ENCODE measurements at places on chromosomes 3 and 15.

- no peak for DNase-seq
Measured at GRCh38 chr3:112377568-112378071, 44.7 kb downstream of the CD200 start.

DNA sequence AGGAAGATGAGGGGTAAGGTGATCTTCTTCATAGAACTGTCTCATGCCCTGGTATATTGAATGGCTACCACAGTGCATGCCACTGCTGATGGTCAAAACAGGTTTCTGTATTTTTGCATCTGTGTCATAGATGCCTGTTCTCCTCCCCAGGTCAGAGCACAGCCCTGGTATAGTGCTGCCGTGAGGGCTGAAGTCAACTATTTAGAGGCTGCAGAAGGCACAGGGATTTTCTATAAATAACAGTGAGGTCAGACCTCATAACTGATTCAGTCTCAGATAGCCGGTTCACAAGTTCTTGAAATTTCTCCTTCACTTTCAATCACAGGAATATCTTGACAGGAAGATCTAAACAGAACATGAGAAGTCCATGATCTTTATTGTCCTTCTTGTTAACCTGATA, 99.2 kb upstream of the NUDT16 start:
- no peak for DNase-seq

DNA sequence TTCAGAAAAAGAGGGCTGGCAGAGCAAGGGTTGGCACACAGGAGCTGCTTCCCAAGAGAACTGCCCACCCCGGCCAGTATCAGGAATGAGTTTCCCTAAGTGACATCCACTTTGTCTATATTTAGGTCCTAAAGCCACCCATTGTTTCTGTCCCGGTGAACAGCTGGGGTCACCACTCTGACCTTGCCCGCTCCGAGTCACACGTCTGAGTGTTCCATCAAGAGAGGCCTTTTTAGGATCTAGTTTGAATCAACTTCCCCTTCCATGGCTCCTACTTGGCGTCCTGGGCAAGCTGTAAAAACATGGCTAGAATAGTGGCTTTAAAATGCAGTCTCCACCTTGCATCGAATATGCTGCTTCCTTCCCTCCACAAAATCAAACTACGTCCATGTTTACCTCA, 109.6 kb upstream of the ARHGEF3 start:
- DNase-seq, result no peak

DNA sequence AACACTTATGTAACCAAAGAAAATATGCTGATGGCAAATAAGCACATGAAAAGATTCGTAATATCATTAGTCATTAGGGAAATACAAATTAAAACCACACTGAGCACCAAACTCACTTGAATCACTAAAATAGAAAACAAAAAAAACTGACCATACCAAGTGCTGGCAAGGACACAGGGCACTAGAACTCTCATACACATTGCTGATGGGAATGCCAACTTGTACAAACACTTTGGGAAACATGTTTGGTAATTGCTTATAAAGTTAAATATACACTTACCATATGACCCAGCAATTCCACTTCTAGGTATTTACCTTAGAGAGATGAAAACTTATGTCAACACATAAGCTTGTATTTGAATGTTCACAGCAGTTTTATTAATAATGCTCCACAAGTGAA, 95.5 kb downstream of the TFDP2 start:
- no peak for DNase-seq

- DNase-seq, result no peak
Measured at GRCh38 chr3:53744351-53744750, 101.9 kb downstream of the CHDH start.

DNA sequence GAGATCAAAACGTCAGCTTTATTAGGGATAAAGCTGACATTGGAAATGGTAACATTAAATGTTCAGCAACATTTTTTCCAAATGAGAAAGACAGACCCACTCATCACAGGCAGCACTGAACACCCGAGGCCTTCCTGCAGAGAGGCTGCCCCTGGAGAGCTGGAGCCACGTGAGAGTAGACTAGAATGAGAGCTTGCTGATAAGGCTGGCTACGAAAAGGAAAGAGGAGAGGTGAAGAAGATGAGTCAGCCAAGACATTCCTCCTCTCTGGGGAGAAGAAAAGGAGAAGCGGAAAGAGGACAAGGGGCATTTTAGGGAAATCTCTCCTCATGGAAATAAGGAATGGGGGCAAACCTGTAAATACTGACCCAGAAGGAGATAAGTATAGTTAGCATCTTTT, 7.3 kb downstream of the CYP19A1 start:
- DNase-seq, result no peak

GRCh38 chr3:128416578-128417211, 50.0 kb downstream of the DNAJB8 start:
- DNase-seq, result no peak

DNA sequence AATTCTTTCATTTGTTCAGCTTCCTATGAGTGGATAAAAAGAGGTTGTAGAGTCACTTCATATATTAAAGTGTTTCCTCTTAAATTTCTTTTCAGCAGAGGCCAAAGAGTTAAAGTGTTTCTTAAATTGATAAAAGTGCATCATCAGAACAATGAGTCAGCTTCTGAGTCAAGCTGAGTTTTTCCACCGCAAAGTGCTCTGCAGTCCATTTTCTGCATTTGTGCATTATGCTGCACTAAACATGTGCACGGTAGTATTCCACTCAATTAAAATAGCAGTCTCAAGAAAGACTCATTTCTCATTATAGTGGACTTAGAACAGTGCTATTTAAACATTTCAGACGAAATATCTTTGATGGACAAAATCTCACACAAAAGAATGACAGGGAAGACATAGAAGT, 152.0 kb downstream of the ZBBX start:
- DNase-seq, result no peak

DNA sequence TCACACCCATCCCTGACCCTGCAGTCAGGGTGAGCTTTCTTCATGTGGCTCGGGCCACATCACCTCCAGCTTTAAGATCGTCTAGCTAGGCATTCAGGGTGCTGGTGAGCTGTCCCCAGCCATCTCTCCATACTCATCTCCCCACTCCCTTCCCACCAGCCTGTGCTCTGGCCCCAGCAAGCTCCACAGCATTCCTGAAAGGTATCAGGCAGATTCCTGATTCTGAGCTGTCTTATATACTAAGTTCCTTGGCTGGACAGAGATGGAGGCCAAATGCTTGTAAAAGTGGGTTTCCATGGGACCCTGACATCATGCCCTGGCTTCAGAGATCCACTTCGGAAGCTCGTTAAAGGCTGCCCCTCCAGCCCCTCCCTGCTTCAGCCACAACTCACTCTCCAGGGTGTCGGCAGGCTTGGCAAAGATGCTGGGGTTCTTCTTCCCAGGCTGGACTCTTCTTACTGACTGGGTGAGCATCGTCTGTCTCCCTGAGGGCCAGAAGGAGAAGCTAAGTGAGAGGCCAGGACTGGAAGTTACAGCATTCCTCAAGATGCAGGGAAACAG, 3.9 kb downstream of the CILP start:
- DNase-seq, result no peak

DNA sequence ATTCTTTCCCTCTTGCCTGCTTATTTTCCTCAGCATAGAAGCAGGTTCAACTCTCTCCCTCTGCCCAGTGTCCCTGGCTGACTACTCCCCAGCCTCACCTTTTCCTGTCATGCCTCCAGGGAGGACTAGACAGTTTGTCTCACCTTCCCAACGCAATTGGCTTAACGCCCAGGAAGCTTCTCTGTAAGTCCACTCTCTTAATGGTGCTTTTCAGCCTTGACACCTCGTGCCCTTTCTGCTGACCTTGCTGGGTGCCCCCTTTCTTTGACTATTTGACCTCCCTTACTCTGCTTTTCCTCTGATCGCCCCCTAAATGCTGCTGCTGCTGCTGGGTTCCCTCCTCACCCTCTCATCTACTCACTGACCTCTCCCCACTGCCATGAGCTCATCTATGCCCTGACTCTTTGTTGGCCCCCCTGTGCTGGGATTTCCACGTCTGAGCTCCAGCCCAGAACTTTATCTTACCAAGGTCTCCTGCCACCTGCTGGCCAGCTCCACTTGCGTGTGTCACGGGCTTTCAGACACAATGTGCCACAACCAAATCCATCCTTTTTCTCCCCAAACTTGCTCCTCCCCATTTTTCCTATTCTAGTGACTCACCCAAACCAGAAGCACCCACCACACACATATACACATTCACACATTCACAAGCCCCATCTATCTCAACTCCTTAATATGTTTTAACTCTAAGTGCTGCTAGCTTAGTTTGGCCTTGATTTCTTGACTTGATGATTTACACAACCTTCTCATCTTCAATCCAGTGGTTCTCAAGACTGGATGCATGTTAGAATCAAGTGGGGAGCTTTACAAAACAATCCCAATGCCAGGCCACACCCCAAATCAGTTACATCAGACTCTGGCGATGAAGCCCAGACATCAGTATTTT, 16.6 kb downstream of the EPB42 start:
- peak; percentile 9 for DNase-seq

- DNase-seq, result no peak
Measured at GRCh38 chr3:74561881-74562280, 52.6 kb downstream of the CNTN3 start.

- no peak for DNase-seq
Measured at GRCh38 chr3:37141676-37142075, 32.7 kb downstream of the LRRFIP2 start.

- DNase-seq, result no peak
Measured at GRCh38 chr3:126147932-126148683, 32.3 kb downstream of the ALDH1L1 start.

DNA sequence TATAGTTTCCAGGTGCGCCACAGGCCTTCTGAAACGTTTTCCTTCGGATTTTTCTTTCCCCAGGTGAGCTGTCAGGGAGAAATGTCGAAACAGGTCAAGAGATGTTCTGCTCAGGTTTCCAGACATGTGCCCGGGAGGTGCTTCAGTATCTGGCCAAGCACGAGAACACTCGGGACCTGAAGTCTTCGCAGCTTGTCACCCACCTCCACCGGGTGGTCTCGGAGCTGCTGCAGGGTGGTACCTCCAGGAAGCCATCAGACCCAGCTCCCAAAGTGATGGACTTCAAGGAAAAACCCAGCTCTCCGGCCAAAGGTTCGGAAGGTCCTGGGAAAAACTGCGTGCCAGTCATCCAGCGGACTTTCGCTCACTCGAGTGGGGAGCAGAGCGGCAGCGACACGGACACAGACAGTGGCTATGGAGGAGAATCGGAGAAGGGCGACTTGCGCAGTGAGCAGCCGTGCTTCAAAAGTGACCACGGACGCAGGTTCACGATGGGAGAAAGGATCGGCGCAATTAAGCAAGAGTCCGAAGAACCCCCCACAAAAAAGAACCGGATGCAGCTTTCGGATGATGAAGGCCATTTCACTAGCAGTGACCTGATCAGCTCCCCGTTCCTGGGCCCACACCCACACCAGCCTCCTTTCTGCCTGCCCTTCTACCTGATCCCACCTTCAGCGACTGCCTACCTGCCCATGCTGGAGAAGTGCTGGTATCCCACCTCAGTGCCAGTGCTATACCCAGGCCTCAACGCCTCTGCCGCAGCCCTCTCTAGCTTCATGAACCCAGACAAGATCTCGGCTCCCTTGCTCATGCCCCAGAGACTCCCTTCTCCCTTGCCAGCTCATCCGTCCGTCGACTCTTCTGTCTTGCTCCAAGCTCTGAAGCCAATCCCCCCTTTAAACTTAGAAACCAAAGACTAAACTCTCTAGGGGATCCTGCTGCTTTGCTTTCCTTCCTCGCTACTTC, 3.8 kb downstream of the BHLHE40 start:
- DNase-seq, result no peak

GRCh38 chr3:8712908-8713255, 20.7 kb upstream of the CAV3 start:
- no peak for DNase-seq

- no peak for DNase-seq
Measured at GRCh38 chr15:53395871-53396270, 363.6 kb downstream of the WDR72 start.

GRCh38 chr15:92146511-92147150, 247.1 kb upstream of the ST8SIA2 start:
- no peak for DNase-seq

GRCh38 chr15:95929232-95929846, 401.2 kb upstream of the NR2F2 start:
- DNase-seq, result peak; percentile 43

GRCh38 chr3:9043063-9043462, 79.8 kb upstream of the RAD18 start:
- no peak for DNase-seq

DNA sequence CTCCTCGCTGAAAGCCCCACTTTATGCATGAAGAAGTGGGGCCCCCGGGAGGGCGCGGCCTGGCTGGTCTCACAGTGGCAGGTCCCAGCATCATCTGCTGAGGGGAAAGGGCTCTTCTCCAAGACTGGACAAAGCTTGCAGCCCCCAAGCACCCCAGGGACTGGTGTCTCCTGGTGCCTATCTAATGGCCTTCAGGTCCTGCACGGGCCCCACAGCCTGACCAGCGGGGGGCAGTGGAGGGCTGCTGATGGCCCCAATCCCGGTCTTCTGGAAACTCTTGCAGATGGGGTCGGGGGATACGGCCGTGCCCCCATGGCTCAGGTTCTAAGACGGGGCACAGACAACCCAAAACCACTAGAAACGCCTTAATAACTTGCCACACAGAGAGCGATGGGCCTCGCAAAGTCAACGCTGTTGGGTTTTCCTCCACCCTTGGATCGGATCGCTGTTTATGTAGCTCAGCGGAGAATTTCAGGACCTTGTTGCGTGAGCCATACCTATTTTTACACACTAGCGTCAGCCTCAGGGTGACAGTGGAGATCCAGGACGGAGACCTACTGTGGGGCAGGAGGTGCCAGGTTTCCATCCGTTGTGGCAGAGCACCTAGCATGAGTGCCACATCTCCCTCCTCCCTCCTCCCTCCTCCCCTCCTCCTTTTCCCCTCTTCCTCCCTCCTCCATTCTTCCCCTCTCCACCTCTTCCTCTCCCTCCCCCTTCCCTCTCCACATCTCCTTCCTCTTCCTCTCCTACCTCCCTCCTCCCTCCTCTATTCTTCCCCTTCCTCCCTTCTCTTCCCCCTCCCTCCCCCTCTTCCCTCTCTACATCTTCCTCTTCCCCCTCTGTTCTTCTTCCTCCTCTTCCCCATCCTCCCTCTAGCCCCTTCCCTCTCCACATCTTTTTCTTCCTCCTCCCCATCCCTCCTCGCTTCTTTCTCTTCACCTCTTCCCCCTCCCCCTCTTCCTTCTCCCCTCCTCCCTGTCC, 79.3 kb upstream of the ALDH1L1 start:
- no peak for DNase-seq

DNA sequence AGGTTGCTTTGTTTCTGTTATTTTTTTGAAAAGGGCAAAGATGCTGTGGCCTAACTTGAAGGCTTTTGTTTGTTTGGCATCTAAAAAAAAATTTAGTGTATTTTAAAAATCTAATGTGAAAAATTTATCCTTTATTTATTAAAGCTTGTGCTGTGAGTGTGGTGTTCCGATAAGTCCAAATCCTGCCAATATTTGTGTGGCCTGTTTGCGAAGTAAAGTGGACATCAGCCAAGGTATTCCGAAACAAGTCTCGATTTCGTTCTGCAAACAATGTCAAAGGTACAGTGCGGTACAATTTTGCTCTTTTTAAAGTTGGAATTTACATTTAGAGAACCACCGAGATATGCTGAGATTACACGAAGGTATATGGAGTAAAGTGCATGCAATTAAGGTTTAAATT, 3.7 kb downstream of the NMD3 start:
- DNase-seq, result no peak

GRCh38 chr3:41176596-41176995, 22.7 kb upstream of the CTNNB1 start:
- DNase-seq, result no peak

All from KG1 (cell line).